ENCODE measurements at places on chromosomes 1 and 21.

GRCh38 chr1:116574581-116575291, 3.9 kb upstream of the CD58 start:
- DNase-seq, result no peak

GRCh38 chr1:227728059-227728891, 6.8 kb downstream of the JMJD4 start:
- peak; percentile 88 for DNase-seq

DNA sequence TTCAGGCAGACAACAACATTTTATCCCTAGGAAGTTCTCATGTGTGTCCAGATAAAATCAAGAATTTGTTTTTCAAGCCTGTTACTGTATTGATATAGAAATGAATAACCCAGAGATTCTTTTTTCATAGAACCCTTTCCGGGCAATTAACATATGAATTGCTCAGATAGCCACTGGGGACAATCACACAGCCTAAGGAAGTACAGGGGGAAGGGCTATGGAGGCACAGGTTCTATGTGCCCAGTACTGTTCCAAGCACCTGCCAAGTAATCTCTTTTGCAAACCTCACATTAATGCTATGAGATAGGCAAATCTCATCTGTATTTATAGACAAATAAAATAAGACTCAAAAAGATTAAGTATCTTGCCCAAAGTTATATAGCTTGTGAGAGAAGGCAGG, 84.9 kb downstream of the NTNG1 start:
- DNase-seq, result no peak

DNA sequence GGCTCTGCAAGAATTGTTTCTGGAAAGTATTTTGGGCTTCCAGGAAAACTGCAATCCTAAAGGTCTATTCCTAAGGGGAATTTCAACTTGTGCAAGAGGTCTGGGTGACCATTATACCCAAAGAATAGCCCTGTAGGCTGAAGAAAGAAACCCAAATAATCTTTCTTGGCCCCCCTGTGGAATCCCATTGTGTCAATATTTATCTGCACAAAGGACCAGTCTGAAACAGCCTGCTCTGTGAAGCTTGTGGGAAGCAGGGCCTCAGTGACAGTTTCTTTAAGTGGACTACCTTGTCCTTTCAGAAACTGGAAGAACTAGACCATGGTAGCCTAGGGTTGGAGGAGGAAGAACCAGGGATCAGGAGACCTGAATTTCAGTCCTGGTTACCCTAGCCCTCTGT, 58.4 kb upstream of the HSD17B7 start:
- DNase-seq, result no peak

GRCh38 chr1:57494530-57495079, 70.7 kb upstream of the DAB1 start:
- no peak for DNase-seq

- DNase-seq, result peak; percentile 85
These were observed at the start of gene SCAF4 for GRCh38 chr21:31731857-31732596. Gene SCAF4 (minus strand): TSS chr21:31732118. CDS start chr21:31731692, 426 bp downstream.

DNA sequence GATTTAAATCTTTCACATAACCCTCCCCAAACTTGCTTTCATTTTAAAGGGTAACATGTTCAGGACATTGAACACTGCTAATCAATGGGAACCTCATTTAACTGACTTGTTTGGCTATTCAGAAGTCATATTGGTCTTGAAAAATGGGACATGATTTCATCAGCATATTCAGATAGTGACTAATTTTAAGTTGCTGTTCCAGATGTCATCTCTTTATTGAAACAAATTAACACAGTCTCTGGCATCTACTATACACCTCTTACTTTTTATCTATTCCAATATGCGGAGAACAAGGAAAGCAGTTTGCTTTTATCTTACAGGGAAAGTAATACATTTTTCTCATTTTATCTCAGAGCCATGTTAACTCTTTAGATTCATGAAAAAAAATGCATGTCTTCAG, 310.1 kb downstream of the S1PR1 start:
- DNase-seq, result no peak

GRCh38 chr1:93728480-93729131, 47.0 kb upstream of the BCAR3 start:
- DNase-seq, result no peak

GRCh38 chr1:193545171-193545570, 358.8 kb upstream of the B3GALT2 start:
- DNase-seq, result no peak

GRCh38 chr1:15858069-15858670, 10.7 kb downstream of the SPEN start:
- no peak for DNase-seq

DNA sequence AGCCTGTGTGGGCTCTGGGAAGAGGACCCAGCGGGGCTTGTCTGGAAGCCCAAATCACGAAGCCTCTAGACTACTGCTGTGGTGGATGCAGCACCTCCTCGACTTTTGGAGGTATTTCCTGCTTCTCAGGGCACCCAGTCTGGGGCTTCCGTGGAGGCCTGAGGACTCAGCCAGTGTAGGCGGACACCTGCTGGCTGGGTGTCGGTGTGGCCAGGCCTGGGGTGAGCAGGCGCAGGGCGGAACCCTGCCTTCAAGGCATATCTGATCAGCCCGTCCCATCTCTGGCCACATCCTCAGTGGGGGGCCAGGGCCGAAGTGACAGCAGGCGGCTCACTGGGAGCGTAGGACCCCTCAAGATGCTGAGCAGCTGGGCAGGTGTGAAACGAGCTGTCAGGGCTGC, 6.9 kb downstream of the PLCH2 start:
- no peak for DNase-seq

GRCh38 chr1:114081437-114082303, 72.0 kb downstream of the SYT6 start:
- DNase-seq, result no peak

- no peak for DNase-seq
These were observed 37.6 kb downstream of the PDE4B start for GRCh38 chr1:65830306-65830705.

- no peak for DNase-seq
These were observed 538.6 kb upstream of the ADAMTS5 start for GRCh38 chr21:27505516-27505915.

- DNase-seq, result no peak
These were observed 2.7 kb downstream of the PDIK1L start for GRCh38 chr1:26114165-26114927.

DNA sequence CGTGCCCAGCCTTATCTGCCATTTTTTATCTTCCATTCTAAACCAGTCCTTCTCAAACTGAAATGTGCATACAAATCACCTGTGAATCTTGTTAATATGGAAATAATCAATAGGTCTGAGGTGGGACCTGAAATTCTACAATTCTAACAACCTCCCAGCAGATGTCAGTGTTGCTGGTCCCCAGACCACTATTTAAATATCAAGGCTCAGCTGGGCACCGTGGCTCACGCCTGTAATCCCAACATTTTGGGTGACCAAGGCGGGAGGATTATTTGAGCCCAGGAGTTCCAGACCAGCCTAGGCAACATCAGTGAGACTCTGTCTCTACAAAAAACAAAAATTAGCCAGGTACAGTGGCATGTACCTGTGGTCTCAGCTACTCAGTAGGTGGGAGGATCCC, 4.1 kb downstream of the UQCRHL start:
- no peak for DNase-seq

GRCh38 chr1:156863631-156864030, 3.0 kb downstream of the NTRK1 start:
- DNase-seq, result no peak

- no peak for DNase-seq
These were observed 3.3 kb upstream of the IRF2BP2 start for GRCh38 chr1:234613128-234613875.

DNA sequence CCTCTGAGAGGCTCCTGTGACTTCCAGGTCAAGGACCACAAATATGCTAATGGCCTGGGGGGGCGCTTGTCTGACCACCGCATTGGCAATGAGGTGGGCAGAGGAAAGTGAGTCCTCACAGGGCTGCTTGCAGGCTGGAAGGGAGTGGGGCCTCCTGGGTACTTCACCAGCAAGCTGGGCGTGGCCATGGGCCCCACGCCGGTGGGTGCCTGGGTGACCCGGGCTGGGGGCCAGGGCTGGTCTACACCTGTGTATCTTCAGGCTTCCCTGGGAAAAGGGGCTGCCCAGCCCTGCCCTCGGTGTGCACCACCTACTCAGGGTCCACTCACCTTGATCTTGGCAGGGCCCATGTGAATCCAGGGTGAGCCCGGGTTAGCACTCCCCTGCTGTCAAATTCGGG, 167.4 kb downstream of the PRDM16 start:
- DNase-seq, result no peak

- no peak for DNase-seq
These were observed 1124.3 kb downstream of the AMY1C start for GRCh38 chr1:104874044-104874443.

DNA sequence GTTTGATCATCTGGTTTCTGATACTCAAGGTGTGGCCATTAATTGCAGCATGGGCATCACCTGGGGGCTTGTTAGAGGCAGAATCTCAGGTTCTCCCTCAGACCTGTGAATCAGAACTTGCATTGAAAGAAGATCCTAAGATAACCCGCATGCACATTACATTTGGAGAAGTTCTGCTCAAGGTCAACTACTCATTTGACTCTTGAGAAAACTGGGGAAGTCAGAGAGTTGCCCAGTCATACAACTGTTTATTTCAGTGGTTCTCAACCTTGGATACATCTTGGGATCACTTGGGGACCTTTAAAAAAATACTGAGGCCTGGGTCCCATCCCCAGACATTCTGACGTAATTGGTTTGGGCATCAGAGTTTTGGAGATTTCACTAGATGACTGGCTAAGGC, 30.5 kb downstream of the CAMTA1 start:
- DNase-seq, result no peak

GRCh38 chr1:201313086-201313485, 29.8 kb downstream of the PKP1 start:
- DNase-seq, result no peak

GRCh38 chr1:36448530-36449056, 1.7 kb downstream of the OSCP1 start:
- no peak for DNase-seq

DNA sequence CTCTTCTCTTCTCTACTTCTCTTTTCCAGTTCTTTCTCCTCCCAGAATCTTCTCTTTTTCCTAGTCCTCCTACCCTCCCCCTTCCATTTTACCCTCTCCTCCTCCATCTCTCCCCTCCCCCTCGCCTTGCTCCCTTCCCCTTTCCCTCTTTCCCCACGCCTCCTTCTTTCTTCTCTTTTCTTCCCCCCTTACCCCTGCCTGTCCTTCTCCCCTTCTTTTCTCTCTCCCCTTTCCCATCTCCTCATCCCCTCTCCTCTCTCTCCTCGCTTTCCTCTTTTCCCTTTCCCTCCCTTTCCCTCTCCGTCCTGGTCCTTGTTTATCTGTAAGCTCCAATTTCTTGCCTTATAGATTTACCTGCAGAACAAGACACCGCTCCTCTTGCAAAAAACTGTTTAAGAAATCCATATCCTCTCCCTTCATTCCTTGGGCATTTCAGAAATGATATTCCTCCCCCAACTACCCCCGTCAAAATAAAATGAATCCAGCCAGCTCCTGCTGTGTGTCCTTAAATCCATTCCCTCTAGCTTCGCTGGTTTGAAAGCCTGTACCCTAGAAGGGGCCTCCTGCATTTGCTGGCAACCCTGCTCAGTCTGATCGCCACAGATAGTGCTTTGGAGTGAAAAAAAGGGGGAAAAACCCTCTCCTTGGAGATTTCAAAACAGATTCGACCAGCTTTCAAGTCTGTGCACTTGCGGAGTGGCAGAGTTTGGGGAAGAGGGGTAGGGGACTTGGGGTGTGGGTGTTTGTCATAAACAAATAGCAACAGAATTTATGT, 89.4 kb downstream of the PAPPA2 start:
- no peak for DNase-seq

GRCh38 chr1:70415882-70416281, 4.8 kb downstream of the CTH start:
- no peak for DNase-seq

DNA sequence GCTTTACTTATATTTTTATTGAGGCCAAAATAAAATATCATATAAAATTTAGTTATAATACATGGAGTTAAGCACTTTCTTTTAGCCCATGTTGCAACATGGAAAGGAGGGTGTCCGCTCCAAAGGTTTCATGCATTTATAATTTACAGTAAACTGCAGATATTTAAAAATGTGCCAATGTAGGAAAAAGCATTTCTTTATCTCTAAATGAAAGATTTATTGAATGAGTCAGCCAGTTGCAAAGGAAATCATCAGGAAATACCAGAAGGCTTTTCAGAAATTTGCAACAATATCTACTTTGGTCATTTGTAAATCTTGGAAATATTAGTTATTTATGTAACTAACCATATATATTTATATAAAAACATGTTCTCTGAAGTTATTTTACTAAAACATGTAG, 12.1 kb downstream of the ATP6V1G3 start:
- no peak for DNase-seq

DNA sequence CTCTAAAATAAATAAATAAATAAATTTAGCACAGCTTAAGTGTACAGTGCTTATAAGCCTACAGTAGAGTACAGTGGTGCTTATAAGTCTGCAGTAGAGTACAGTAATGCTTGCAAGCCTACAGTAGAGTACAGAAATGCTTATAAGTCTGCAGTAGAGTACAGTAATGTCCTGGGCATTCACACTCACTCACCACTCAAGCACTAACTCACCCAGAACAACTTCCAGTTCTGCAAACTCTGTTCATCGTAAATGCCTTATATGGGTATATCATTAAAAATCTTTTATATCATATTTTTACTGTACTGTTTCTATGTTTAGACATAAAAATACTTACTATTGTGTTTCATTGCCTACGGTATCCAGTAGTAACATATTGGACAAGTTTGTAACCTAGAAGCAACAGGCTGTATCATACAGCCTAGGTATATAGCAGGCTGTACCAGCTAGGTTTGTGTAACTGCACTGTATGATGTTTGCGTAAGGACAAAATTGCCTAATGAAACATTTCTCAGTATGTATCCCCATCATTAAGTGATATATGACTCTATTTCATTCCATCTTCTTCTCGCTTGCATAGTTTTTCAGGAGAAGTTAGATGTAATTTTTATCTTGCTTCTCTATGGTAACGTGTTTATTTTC, 14.0 kb upstream of the S100B start:
- no peak for DNase-seq

GRCh38 chr1:156705918-156706656, 704 bp upstream of the CRABP2 start:
- peak; percentile 89 for DNase-seq

- DNase-seq, result no peak
These were observed 1.5 kb downstream of the TGFB2 start for GRCh38 chr1:218346391-218347204.

GRCh38 chr1:219358080-219358479, 184.4 kb downstream of the LYPLAL1 start:
- DNase-seq, result no peak

GRCh38 chr1:152899027-152899426, 9.3 kb upstream of the IVL start:
- no peak for DNase-seq

DNA sequence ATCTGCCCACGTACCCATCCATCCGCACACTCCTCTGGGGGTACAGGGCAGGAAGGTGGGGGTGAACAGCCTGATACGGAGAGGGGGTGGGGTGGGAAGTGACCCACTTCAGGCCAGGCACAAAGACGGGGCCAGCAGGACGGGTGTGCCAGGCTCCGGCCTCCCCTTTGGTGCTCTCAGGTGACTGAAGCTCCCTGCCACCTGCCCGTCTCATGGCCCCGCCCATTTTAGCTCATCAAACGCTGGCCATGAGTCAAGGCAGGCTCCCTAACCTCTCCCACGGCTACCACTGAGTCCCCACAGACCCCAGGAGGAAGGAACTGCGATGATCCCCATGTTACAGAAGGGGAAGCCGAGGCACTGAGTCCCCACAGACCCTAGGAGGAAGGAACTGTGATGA, 109.6 kb downstream of the CRYAA start:
- DNase-seq, result no peak

GRCh38 chr1:211551638-211552460, 27.1 kb downstream of the SLC30A1 start:
- no peak for DNase-seq

- no peak for DNase-seq
These were observed 65.6 kb upstream of the PLA2G4A start for GRCh38 chr1:186763107-186763506.

GRCh38 chr1:167161242-167161641, 59.4 kb upstream of the POU2F1 start:
- no peak for DNase-seq
